Cardiac muscle cell (in vitro differentiated cells and primary cell): ENCODE measurements at places on chromosomes 12 and 14. TPM values are rescaled to one million over a fixed set of nuclear protein-coding genes. Genes with fewer than 3 reads are reported as not detected.

DNA sequence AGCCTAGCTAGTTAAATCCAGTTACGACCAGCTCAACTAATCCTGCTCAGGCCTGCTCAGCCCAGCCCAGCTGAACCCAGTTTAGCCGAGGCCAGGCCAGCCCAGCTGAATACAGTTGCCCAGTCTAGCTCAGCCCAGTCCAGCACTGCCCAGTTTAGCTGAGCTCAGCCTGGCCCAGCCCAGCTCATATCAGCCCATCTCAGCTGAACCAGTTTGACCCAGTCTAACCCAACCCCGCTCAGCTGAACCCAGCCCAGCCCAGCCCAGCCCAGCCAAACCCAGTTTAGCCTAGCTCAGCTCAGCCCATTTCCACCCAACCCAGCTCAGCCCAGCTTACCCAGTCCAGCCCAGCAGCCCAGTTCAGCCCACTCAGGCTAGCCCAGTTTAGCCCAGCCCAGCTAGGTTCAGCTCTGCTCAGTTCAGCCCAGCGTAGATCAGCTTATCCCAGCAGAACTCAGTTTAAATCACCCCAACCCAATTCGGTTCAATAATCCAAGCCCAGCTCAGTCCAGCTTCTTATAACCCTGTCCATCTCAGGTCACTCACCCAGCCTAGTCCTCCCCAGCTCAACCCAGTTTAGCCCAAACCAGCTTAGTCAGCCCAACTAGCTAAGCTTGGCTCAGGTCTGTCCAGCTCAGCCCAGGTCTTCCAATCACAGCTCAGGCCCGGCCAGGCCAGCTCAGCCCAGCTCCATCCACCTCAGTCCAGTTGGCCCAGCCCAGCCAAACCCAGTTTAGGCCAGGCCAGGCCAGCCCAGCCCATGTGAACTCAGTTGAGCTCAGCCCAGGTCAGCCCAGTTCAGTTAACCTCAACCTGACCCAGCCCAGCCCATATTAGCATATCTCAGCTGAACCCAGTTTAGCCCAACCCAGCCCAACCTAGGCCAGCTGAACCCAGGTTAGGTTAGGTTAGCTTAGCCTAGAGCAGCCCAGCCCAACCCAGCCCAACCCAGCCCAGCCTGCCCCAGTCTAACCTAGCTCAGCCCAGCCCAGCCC lies 76.7 kb downstream of the TMEM121 start:
- DNase-seq = no peak

DNA sequence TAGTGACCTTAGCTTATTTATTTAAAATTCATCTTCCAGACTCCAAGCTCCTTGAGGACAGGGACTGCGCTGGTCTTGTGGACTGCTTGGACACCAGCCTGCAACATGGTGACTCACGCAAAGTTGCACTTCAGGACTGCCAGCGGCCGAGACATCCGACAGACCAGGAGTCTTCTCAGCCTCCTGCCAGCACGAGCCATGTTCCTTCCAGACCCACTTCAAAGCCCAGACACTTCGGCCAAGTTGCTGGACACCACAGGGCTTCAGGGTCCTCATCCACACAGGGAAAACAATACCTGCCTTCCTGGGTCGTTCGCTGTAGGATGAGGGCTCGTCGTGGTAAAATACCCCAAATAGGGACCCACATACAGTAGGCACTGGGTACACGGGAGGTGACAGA lies 88.7 kb downstream of the BCL11B start:
- DNase-seq = no peak

GRCh38 chr14:94654071-94654861 lies 42.1 kb downstream of the SERPINA3 start:
- peak; percentile 25 for DNase-seq

DNA sequence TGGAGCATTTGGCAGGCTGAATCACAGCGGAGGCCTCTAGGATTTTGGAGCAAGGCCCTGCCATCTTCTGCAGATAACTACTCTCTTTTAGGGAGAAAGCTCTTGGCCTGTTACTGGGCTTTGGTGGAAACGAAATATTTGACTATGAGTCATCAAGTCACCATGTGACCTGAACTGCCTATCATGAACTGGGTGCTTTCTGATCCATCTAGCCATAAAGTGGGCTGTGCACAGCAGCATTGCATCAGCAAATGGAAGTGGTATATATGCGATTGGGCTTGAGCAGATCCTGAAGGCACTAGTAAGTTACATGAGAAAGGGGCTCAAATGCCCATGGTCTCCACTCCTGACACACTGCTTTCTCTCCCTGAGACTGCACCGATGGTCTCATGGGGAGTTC lies 21.1 kb downstream of the GYS2 start:
- DNase-seq = no peak

GRCh38 chr12:47270782-47271664 lies 191.3 kb upstream of the AMIGO2 start:
- DNase-seq = no peak

GRCh38 chr14:75182821-75183220 lies 6.4 kb upstream of the TMED10 start:
- DNase-seq = peak; percentile 90

- no peak for DNase-seq
These were observed 29.7 kb upstream of the INSM2 start for GRCh38 chr14:35504260-35504659.

Gene AP1G2
- 61.2 and 123 TPM in 2 replicates for total RNA-seq

Gene SLC2A14
- 0.07 TPM in 1 of 2 replicates, not detected in the other for total RNA-seq

DNA sequence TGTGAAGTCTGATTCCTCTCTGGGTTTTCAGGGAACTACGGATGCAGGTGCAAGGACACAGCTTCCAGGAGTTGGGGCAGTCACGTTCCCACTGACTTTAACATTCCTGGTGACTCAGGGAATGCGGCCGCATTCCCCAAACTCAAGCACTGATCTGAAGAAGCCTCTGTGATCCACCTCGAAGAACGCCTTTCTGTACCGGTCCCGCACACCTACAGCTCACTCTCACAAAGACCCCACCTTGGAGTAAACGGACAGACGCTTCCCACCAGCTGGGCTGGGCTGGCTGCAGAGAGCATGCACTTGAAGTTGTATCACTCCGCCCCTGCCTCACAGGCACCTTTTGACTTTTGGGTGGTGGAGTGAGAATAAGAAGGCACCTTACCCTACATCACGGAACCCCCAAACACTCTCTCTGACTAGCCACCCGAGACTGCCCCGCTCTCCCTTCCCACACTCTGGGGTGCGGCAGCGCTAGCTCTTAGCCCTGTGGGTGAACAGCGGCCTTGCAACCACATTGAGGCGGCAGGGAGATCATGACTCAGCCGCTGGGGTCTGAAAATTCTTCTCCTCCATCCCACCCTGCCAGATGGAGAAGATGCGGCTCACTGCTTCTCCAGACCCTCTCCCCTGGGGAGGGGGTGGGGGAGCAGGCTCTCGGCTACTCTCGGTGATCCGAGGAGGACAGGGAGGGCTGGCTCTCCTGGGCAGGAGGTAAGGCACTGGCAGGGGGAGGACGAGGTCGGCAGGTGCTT lies 23.7 kb upstream of the HDAC7 start:
- DNase-seq = no peak

GRCh38 chr12:10128687-10129086 lies 1.3 kb downstream of the CLEC7A start:
- DNase-seq = no peak

DNA sequence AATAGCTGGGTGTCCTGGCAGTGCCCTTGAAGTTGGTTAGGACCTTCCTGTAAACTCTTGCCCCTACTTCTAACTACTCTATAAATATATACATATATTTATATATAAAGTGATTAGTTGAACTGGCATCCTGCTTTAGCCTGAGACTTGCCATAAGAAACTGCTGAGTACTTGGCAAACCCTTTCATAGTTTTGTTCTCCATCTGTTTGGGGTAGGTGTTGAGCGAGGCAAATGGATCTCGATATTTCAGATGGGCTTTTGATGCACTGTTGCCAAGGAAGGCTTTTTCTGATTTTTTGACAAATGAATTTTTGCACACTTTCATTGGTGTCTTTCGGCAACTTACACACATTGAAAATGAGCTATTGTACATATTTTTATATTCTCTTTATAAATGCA lies 10.4 kb downstream of the CALM1 start:
- DNase-seq = no peak

Gene TSPAN11
- 19.4 and 26.1 TPM in 2 replicates for total RNA-seq

Gene PPP1R13B
- total RNA-seq = 60.1 and 124 TPM in 2 replicates

- DNase-seq = no peak
These were observed 322.9 kb downstream of the BCL11B start for GRCh38 chr14:98949051-98949450.

Gene TAS2R50
- 1.1 and 1.9 TPM in 2 replicates for total RNA-seq

Gene TAS2R30
- total RNA-seq = 1.3 and 4.1 TPM in 2 replicates

Gene MIA2
- 5.8 and 20.6 TPM in 2 replicates for total RNA-seq

Gene RASAL1
- total RNA-seq = 0.32 and 0.33 TPM in 2 replicates

Gene TMEM117
- total RNA-seq = 12.7 and 21.0 TPM in 2 replicates

DNA sequence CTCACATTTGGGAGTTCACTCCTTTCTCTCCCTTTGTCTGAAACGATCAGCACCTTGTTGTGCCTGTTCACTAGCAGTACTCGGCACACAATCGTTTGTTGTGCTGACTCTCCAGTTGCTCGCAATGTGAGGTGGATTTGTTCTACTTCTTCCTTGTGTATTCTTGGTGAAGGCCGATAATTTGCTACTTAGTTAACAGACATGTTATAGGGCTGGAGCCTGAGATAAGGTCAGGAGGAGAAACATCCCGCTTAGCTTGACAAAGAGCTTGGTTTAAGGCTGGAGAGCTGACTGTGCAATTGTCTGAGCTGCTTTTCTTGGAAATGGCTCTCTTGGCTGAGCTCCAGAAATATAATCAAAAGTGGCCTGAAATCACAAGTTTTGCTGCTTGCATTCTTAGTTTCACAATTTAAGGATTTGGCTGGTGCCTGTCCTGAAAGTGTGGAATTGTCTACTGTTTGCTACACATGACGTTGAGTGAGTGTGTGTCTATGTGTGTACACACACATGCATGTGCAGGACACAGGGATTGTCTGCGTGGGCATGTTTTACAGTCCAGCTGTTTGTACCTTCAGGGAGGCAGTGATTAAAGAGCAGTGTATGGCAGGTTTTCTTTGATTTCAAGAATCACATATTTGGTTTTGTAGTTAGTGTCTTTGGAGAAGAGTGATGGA lies 77.7 kb downstream of the ARF6 start:
- DNase-seq = peak; percentile 28

Gene WBP11
- 24.5 and 28.2 TPM in 2 replicates for total RNA-seq

- DNase-seq = peak; percentile 31
These were observed 93.9 kb downstream of the PLBD1 start for GRCh38 chr12:14473707-14474287.

Gene PUS7L
- 0.11 TPM in 1 of 2 replicates, not detected in the other for total RNA-seq

- DNase-seq = no peak
These were observed 59.5 kb upstream of the JDP2 start for GRCh38 chr14:75368333-75368732.

GRCh38 chr12:97386133-97386581 lies 76.4 kb upstream of the RMST start:
- DNase-seq = no peak

- no peak for DNase-seq
These were observed 19.6 kb downstream of the FNTB start for GRCh38 chr14:65006261-65006721.

Gene MYO1A
- not detected in 2 replicates for total RNA-seq

Gene PLCZ1
- not detected in 2 replicates for total RNA-seq

Gene SETD1B
- 8.0 and 15.1 TPM in 2 replicates for total RNA-seq

Gene LACRT
- total RNA-seq = not detected in 2 replicates

DNA sequence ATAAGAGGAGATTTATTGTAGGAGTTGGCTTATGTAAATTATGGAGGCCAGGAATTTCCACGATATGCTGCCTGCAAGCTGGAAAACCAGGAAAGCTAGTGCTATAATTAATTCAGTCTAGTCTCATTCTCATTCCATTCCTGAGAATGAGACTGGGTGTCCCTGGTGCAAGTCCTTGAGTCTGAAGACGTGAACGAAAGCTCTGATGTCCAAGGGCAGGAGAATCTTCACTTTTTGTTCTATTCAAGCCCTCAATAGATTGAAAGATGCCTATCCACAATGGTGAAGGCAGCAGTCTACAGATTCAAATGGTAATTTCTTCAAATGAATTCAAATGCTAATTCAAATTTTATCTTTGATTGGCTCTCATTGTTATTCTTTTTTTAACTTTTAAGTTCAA lies 851.1 kb upstream of the MGAT4C start:
- no peak for DNase-seq

DNA sequence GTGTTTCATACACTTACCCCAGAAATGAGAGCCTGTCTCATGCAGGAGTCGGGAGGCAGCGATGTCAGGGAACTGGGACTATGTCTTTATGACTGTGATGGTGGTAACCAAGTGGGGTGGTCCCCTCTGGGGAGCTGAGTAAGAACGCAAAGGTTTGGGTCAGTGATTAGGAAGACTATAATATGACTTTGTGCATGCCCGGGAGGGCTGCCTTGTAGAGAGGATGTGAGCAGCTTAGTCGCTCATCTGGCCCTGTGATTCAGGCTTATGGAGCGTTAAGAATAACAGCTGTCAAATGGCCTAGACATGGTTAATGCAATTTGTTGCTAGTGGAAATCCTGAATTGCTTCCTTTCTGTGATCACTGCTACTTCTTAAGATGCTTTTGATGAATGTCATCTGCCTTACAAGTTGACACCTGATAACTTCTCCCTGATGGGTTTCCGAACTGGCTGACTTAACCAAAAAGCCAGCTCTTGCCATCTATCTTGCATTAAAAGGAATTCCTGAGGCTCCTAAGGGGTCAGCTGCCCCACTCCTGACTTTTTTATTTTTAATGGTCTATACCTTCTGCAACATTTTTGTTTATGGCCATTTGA lies 35.4 kb upstream of the AACS start:
- no peak for DNase-seq

GRCh38 chr14:93017898-93018297 lies 94.9 kb downstream of the CHGA start:
- no peak for DNase-seq

Gene COQ10A
- total RNA-seq = 40.3 and 53.6 TPM in 2 replicates

DNA sequence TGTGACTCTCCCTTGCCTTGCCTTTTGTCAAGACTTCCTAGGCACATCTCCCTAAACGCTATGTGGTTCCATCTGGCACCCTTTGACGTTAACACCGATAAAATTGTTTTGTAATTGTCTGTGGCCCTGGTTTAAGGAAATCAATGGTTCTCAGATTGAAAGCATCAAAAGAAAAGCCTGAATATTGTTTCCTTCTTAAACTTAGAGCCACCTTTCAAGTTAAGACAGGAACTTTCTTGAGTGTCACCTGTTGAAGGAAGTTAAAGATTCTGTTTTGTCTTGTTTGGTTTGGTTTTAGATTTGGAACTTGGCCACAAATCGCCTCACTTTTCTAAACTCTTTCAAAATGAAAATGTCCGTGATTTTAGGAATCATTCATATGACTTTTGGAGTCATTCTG lies 14.8 kb upstream of the DNAH10 start:
- DNase-seq = no peak

Gene MEG3
- total RNA-seq = not detected in 2 replicates

Gene DUSP16
- total RNA-seq = 17.3 and 28.1 TPM in 2 replicates
